Activated CD4-positive, alpha-beta T cell treated with anti-CD3 and anti-CD28 coated beads, Interleukin-10, Interleukin-2, amounts not matched to agents 100 ng/mL and 50 ng/mL, durations not matched to agents 16 hours and 8 hours (primary cell): ENCODE measurements at places on chromosomes 2 and 18.

- no peak for DNase-seq
These were observed 8.4 kb downstream of the GRP start for GRCh38 chr18:59228351-59228750.

GRCh38 chr2:200353874-200354273 lies 47.4 kb downstream of the SPATS2L start:
- no peak for DNase-seq

GRCh38 chr2:28268386-28268785 lies 124.3 kb upstream of the FOSL2 start:
- no peak for DNase-seq

DNA sequence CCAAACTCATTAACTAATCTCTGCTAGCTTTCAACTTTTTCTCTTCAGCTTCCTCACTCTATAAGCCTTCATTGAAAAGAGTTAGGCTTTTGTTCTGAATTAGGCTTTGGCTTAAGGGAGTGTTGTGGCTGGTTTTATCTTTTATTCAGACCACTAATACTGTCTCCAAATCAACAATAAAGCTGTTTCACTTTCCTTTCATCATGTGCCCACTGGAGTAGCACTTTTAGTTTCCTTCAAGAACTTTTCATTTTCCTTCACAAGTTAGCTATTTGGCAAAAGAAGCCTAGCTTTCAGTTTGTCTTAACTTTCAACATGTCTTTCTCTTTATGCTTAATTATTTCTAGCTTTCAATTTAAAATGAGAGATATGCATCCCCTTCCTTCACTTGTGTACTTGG lies 271.7 kb upstream of the FSIP2 start:
- no peak for DNase-seq

- DNase-seq, result no peak
These were observed 420.7 kb upstream of the SALL3 start for GRCh38 chr18:78558948-78559347.

GRCh38 chr2:111695441-111696007 lies 188.5 kb downstream of the ANAPC1 start:
- DNase-seq, result no peak

- DNase-seq, result no peak
These were observed 36.7 kb downstream of the MAPRE2 start for GRCh38 chr18:35077937-35078336.

- DNase-seq, result no peak
These were observed 1011.8 kb upstream of the CDH2 start for GRCh38 chr18:29188760-29189159.

DNA sequence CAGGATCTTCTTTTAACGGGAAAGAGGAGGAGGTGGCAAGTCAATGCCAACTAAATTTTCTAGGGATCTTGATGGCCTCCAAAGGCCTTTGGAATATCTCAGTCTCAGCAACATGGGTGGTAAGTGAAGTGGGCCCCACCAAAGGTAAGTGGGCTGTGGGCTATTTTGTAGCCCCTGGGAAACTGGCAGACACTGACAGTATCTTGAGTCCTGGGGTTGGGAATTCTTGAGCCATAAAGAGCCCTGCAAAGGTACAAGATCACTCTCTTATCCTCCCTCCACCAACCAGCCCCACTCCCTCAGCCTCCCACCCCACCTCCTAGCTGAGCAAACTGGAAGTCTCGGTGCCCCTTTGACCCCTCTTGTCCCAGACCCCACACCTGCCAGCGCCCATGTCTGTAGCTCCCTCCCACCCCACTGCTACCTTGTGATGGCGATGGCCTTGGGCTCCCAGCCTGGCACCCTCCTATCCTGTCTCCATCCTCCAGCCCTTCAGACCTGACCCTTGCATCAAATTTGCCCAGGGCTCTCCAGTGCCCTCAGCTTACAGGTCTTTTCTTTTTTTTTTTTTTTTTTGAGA lies 8.5 kb downstream of the ATP6V1B1 start:
- DNase-seq, result no peak

DNA sequence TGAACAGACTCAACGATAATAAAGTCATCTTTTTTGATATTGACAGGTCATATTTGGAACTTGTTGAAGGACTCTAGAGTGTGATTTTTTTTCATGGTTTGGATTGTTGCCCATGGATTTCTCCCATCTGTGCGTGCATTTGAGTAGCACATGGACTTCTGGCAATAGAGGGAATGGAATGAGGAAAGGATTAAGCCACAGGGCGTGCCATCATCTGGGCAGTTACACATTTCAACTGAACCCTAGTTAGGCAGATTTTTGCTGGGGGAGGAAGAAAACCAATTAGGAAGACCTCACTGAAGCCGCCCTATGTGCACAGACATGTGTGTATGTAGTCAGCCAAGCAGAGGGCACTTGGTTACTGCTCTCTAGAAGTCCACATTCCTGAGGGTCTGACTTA lies 72.6 kb downstream of the TPGS2 start:
- no peak for DNase-seq

- no peak for DNase-seq
These were observed 1.8 kb upstream of the GBX2 start for GRCh38 chr2:236169741-236170589.

GRCh38 chr2:26081556-26081955 lies 47.7 kb downstream of the RAB10 start:
- no peak for DNase-seq

DNA sequence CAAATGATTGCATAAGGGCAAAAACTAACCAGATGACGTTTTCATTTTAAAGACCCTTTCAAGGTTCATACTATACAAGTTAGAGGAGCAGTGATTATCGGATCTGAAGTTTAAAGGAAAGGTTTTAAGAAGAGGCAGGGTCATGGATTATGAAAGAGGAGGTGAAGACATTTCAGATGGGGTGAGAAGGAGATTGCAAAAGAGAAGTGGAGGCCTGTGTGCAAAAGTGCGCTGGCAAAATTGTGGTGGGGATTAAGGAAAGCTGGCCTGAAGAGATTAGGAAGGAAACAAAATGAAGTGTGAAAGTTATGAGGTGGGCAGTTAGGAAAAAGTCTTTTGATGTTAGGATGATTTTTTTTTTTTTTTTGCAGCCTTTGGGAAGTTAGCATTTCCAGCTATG lies 935.7 kb upstream of the FAM98A start:
- DNase-seq, result no peak

- DNase-seq, result peak; percentile 98
These were observed 15.9 kb downstream of the POLI start for GRCh38 chr18:54284981-54285785.

DNA sequence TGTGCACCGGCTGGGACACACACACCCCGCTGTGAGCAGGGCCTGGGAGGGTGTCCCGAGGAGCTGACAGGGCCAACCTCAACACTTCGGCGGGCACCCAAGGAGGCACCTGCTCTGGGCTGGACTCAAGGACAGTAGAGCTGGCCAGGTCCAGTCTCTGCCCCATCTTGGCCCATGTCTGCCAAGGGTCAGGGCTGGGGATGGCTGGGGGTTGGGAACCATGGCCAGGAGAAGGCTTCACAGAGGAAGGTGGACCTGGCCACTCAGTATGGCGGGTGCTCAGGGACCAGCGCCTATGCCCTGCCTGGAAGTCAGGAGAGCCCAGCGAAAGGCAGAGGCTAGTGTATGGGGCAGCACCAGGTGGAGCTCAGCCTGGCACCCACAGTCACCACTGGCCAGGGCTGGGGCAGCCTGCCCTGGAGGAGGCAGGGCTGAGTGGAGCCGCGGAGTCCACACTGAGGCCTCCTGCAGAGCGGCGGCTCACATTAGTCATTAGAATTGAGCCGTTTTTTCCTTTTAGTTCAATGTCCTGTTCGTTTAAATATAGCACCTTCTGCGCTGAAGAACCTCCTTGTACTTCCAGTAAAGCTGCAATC lies 4.2 kb downstream of the ERFE start:
- no peak for DNase-seq

DNA sequence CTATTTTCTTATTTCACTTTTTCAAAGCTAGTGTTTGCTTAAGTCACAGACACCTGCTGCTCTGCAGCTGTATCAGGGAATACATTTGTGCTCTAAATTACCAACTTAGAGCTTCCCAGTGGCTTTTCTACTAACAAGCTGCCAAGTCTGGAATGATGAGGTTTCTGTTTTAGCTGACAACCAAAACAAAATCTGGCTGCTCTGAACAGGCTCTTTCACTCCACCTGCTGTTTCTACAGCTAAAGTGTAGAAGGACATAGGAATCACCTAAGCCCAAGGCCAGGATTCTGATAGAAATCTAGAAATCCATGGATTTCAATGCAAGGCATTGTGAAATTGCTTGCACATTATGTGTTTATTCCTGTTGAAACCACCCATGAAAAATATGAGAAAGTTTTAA lies 201.2 kb downstream of the SUCLG1 start:
- no peak for DNase-seq

- no peak for DNase-seq
These were observed 398.3 kb downstream of the ALK start for GRCh38 chr2:29522951-29523669.

DNA sequence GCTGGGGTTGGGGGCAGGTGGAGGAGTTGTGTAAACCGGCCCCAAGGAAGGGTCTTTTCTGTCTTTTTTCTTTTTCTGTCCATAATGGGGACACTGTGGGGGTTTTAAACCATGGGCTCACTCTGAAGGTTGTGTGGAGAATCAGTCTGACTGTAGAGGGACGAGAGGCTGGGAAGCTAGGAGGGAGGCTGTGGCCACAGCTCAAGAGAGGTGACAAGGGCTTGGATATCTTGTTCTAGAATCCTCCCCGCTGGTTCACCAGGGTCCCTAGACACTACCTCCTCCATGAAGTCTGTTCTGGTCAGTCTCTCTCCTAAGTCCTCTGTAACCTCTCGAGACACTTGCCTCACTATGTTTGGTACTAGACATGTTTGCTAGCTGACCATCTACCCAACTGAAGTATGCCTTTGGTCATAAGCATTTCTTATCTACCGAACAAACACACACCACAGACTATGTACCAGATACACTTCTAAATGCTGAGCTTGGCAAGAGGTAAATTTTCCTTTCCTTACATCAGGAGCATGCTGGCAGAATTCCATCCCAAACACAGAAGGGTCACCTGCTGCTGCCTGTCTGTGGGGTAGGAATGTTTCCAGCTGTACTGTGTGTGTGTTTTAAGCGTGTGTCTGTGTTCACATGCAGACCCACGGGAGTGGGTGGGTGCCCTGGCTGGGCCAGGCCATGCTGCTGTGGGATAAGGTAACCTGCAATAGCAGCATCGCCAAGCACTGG lies 69.6 kb upstream of the MGAT4A start:
- no peak for DNase-seq

- no peak for DNase-seq
These were observed 229.2 kb downstream of the LDLRAD4 start for GRCh38 chr18:13447621-13448334.

DNA sequence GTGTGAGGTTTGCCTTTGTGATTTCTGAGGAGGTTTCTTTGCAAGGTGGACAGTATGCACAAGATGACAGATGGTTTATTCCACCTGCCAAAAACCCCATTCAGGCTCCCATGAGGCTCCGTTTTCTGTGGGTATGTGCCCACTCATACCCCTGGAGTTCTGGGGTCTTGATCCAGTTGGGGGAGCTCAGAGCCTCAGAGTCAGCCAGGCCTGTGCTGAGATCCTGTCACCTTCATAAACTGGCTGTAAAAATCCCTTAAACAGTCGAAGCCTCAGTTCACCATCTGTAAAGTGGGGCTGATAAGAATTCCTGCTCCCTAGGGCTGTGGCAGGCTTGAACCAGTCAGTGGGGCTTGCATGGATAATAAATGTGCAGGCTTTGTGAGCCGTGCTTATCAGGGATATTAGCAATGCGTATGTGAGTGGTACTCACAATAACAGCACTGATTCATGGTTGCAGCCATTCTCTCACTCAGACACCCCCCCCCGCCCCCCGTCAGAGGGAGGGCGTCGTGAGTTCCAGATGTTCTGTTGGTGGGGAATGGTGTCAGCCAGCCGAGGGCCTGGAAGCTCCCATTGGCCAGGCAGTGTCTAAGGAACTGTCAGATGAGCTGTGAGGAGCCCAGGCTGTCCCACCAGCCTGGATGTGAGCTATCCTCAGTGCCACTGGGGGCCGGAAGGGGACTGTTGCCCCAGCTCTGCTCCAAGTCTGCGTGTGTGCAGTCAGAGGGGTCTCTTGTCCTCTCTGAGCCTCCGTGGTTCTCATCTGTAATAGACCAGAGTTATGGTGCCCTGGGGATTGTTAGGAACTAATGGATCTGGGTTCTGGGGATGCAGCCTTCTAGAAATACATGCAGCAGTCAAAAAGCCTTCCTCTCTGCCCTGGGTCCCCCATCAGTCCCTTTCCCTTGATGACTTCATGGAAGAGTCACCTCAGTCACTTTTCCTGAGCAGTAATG lies 51.7 kb downstream of the KCNIP3 start:
- no peak for DNase-seq

DNA sequence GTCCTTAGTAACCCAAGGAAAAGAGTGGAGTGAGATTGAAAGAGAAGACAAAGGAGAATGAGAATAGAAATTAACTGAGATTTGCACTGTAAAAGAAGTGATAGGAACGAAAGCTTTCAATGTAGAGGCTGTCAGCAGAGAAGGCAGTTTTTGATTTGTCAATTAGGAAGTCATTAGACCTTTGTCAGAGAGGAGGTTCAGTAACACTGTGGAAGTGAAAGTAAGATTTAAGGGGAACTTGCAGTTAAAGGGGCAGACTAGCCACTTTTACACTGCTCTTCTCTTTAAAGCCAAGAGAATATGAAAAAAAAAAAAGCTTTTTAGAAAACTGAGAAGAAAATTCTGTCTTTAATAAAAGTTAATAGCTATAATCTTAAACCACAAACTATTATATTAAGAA lies 11.5 kb upstream of the KYNU start:
- no peak for DNase-seq

DNA sequence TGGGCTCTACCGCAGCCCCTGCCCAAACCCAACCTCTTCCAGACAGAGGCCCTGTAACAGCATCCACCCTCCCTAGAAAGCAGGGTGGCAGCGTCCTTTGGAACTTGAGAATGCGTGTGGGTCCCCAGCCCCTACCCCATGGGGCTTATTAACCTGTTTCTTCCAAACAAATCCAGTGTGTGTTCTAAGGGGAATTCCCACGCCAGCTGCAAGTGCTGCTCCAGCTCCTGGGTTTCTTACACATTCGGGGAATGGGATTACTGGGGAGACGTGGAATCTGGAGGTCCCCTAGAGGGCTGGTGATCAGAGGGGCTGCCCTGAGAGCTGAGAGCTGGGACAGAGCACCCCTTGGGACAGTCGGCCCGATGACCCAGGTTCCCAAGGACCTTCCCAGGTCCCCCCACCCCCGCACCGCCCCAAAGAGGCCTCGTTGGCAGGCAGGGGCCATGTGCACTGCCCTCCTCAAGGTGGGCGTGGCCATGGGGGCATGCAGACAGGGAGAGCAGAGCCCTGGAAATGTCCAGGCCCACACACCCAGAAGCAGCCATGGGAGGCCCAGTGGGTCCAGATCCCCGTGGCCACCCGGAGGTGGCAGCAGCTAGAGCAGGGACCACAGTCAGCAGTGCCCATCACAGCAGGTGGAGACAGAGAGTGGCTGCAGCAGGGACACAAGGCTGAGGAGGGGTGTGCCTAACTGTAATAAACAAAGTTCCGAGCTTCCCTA lies 18.8 kb upstream of the TEX44 start:
- no peak for DNase-seq

DNA sequence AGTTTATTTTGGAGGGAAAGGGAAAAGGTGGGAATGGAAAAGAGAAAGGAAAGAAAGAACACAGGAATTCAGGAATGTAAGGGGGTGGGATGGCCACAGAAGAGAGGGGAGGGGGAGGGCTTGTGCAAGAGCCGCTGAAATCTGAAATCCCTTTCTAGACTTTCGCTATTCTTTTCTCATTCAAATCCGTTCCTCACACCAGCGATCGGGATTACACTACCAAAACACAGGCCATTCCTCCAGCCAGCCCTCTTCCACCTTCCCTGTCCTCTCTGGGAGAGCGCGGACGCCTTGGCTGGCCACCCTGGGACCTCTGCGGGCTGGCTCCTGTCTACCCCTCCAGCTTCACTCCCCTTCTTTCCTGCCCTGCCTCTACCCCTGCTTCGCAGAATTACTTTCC lies 102.3 kb downstream of the CDCA7 start:
- DNase-seq, result no peak
